CD4-positive, alpha-beta T cell treated with Interleukin-6 at 100 ng/mL for 8 hours (primary cell): ENCODE measurements at places on chromosomes 11 and 22.

DNA sequence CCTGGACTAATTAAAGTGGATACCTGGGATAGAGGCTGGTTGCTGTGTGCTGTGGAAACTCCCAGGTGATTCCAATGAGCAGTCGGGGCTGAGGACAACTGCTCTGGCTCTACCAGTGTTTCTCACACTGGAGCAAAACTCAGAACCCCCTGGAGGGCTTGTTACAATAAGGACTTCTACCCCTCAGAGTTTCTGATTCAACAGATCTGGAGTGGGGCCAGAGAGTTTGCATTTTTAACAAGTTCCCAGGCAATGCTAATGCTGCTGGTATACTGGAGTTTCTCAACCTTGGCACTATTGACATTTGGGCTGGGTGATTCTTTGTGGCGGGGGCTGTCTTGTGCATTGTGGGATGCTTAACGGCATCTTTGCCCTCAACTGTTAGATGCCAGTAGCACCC is 353.7 kb downstream of the MIAT start:
- no peak for DNase-seq

GRCh38 chr11:78691215-78691614 is 116.6 kb upstream of the NARS2 start:
- DNase-seq: no peak

GRCh38 chr11:116503216-116504160 is 269.3 kb downstream of the BUD13 start:
- no peak for DNase-seq

- no peak for DNase-seq
These were observed 4.8 kb downstream of the TRIM3 start for GRCh38 chr11:6468712-6469495.

GRCh38 chr11:12684315-12684714 is 10.1 kb downstream of the TEAD1 start:
- no peak for DNase-seq

DNA sequence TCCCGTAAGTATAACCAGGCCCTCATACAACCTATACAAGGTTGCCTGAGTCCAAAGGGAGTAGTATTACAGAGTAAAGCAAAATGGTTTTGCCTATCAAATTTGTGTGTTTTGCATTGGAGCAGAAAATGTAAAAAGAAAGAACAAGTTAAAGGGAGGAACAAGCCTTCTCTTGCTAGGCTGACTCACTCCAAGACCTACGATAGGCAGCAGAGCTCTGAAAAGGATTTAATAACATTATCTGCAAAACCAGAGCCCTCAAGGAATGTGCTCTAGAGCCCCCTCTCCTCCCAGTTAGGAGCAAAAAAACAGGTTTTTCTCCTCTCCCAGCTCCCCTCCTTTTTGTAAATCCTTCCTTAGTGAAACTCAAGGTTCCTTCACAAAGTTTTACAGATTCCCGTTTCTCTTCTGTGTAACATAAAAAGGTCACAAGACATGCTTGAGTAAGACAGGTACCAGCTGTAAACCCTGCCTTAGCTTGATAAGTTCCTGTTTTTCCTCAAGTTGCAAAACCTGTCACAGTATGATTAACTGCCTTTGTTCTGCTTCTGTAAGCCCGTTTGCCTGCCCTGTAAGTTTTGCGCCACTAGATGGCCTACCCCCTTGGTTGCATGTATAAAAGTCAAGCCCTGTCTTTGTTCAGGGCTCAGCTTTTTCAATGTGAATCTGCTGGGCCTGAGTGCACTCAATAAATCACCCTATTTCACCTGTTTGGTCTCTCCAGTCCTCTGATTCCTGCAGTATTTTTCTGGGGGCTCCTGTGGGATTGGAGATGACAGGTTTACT is 498.2 kb downstream of the KCNA4 start:
- no peak for DNase-seq

GRCh38 chr11:78044706-78045105 is 19.0 kb upstream of the THRSP start:
- DNase-seq: no peak

GRCh38 chr11:77372726-77373125 is 71.2 kb upstream of the GDPD4 start:
- no peak for DNase-seq

GRCh38 chr22:39627865-39628562 is 57.5 kb downstream of the CACNA1I start:
- no peak for DNase-seq
